Large intestine (tissue), 12 donors: ENCODE measurements at places on chromosomes 3 and 15.

GRCh38 chr15:92361321-92362000 lies 32.2 kb upstream of the ST8SIA2 start:
- DNase-seq: no peak

- no peak for DNase-seq
These were observed 608.3 kb downstream of the RBMS3 start for GRCh38 chr3:29889215-29889614.

DNA sequence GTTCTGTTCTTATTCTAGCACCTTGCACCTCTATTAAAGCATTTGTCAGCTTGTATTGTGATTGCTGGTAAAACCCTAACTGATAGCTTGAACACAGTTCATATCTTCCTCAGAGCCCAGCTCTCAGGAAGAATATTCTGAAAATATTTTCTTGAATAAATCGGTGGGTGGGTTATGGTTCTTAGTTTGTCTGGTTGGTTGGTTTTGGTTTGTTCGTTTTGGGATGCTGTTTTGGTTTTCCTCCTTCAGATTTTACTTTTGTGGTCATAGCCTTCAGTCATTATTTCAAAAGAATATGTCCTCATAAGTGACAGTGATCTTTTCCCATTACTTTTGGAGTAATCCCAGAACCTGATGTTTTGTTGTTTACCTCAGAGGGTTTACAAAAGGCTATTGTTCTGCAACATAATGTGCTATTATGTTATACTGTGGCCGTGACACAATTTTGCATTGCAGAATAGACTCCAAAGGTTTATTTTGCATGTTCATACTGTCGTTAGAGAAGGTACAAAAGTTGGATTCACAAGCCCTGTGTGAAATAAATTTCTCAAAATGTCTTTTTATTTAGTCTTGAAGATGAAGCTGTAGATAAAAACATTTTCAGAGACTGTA lies 2.7 kb upstream of the TMEM87A start:
- DNase-seq: no peak

GRCh38 chr3:108018552-108018951 lies 72.3 kb downstream of the CD47 start:
- DNase-seq: no peak
